Lung (tissue), 17 donors: ENCODE measurements at places on chromosomes 2 and 18. TPM values are rescaled to one million over a fixed set of nuclear protein-coding genes. Genes with fewer than 3 reads are reported as not detected.

DNA sequence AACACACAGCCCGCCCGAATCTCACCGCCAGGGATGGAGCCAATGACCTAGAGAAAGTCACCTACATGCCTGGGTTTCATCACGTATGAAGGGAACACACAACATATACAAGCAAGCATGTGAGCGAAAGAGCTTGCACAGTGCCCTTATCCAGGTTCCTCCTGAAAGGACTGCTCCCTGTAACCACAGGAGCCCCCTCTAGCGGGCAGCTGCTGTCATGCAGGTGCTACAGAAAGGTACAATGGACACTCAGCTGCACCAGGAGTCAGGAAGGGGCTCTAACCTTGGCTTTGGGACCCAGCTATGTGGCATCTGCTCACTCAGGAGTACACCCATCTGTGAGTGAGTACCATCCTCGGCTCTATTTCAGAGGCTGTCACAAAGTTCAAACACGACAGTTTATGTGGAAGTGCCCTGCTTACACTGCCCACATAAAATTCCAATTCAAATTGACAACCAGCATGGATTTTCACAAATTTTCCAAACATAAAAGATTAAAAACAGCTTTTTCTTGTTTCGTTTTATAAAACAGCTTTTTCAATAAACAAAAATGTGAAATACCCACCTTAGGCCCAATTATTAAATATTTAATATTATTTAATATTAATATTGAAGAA lies 3.5 kb downstream of the NDUFA10 start:
- no peak overlapping the region for H3K4me3 ChIP-seq
- no peak overlapping the region for H3K27ac ChIP-seq
- H3K36me3 ChIP-seq, result peaks cover 36% of the 10 kb centered on the region
- DNase-seq, result peak; percentile 52
- H3K27me3 ChIP-seq, result no peaks in the 10 kb centered on the region

GRCh38 chr2:120204022-120204405 lies 19.2 kb downstream of the TMEM185B start:
- no peaks in the 10 kb centered on the region for H3K4me1 ChIP-seq
- no peak overlapping the region for H3K4me3 ChIP-seq
- no peaks in the 10 kb centered on the region for H3K36me3 ChIP-seq
- no peaks in the 10 kb centered on the region for H3K27me3 ChIP-seq

GRCh38 chr2:149731079-149731478 lies 143.5 kb upstream of the MMADHC start:
- no peaks in the 10 kb centered on the region for H3K36me3 ChIP-seq
- peaks cover 9% of the 10 kb centered on the region for H3K4me1 ChIP-seq
- peak; percentile 91 for DNase-seq
- H3K27me3 ChIP-seq, result no peaks in the 10 kb centered on the region
- H3K4me3 ChIP-seq, result no peak overlapping the region

DNA sequence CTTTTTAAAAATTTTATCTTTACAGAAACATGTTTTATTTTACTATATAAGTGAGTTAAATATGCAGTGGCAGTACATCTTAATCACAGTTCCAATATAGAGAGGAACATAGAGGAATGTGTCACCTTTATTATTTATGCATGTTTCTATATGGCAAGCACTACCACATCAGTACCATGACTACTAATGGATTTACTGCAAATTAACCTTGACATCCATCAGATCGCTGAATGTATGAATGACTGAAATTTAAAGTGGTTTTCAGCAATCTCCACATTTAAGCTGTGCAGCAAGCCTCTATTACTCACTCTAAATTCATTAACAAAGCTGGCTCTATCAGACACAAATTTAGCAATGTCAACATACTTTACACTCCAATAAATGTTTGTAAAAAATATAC lies 790.6 kb downstream of the NRXN1 start:
- no peaks in the 10 kb centered on the region for H3K27me3 ChIP-seq
- H3K36me3 ChIP-seq, result no peaks in the 10 kb centered on the region
- no peak overlapping the region for H3K27ac ChIP-seq
- no peak for DNase-seq

GRCh38 chr2:58098254-58099095 lies 51.9 kb downstream of the VRK2 start:
- H3K27ac ChIP-seq, result no peak overlapping the region
- H3K4me3 ChIP-seq, result no peak overlapping the region
- H3K27me3 ChIP-seq, result no peaks in the 10 kb centered on the region

- H3K27me3 ChIP-seq, result no peaks in the 10 kb centered on the region
- H3K4me3 ChIP-seq, result no peak overlapping the region
- no peaks in the 10 kb centered on the region for H3K4me1 ChIP-seq
- H3K36me3 ChIP-seq, result no peaks in the 10 kb centered on the region
- no peak for DNase-seq
These were observed 92.6 kb upstream of the RAB12 start for GRCh38 chr18:8516371-8517250.

DNA sequence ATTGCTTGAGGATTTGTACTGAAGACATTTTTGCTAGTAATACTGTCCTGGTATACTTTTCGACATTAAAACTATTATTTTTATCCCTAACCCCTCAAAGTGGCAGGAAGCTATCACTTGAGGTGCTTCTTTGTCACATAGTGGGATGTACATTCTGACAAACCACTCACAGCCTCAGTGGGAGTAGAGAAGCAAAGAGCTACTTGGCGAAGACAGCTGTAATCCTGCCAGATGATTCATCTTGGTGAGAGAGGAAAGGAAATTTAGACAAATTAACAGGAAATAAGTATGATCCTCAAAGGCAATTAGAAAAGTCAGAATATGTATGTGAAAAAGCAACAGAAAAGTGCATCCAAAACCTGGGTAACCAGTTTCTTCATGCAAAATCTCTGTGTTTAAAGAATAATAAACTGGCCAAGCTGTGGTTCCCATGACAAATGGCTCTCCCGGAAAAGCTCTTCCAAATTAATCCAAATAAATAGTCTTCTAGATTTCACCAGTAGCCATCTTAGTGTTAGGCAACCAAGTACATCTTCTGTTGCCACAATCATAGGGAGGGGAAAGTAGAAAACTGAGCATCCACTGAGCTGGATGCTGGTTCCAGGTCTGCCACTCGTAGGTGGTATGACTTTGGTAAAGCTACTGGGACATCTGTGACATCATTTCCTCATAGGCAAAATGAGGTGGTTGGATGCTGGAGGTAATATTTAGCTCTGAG lies 308.0 kb upstream of the LYPD1 start:
- H3K4me3 ChIP-seq, result no peak overlapping the region
- no peaks in the 10 kb centered on the region for H3K27me3 ChIP-seq
- no peak overlapping the region for H3K27ac ChIP-seq
- no peaks in the 10 kb centered on the region for H3K36me3 ChIP-seq
- H3K4me1 ChIP-seq, result peaks cover 3% of the 10 kb centered on the region
- DNase-seq, result no peak

GRCh38 chr2:26913606-26913998 lies 56.8 kb upstream of the MAPRE3 start:
- no peaks in the 10 kb centered on the region for H3K36me3 ChIP-seq
- DNase-seq, result peak; percentile 51
- no peak overlapping the region for H3K4me3 ChIP-seq
- H3K4me1 ChIP-seq, result no peaks in the 10 kb centered on the region
- H3K27me3 ChIP-seq, result no peaks in the 10 kb centered on the region

- H3K27me3 ChIP-seq, result no peaks in the 10 kb centered on the region
- no peak overlapping the region for H3K4me3 ChIP-seq
- H3K27ac ChIP-seq, result no peak overlapping the region
- no peaks in the 10 kb centered on the region for H3K4me1 ChIP-seq
These were observed 62.9 kb downstream of the MTHFD2 start for GRCh38 chr2:74261204-74261864.

GRCh38 chr18:12637393-12637792 lies 20.5 kb downstream of the SPIRE1 start:
- peaks cover 6% of the 10 kb centered on the region for H3K4me1 ChIP-seq
- H3K36me3 ChIP-seq, result no peaks in the 10 kb centered on the region
- no peak overlapping the region for H3K4me3 ChIP-seq
- no peaks in the 10 kb centered on the region for H3K27me3 ChIP-seq

GRCh38 chr18:12085786-12086185 lies 7.9 kb upstream of the ANKRD62 start:
- DNase-seq, result no peak
- no peaks in the 10 kb centered on the region for H3K36me3 ChIP-seq

DNA sequence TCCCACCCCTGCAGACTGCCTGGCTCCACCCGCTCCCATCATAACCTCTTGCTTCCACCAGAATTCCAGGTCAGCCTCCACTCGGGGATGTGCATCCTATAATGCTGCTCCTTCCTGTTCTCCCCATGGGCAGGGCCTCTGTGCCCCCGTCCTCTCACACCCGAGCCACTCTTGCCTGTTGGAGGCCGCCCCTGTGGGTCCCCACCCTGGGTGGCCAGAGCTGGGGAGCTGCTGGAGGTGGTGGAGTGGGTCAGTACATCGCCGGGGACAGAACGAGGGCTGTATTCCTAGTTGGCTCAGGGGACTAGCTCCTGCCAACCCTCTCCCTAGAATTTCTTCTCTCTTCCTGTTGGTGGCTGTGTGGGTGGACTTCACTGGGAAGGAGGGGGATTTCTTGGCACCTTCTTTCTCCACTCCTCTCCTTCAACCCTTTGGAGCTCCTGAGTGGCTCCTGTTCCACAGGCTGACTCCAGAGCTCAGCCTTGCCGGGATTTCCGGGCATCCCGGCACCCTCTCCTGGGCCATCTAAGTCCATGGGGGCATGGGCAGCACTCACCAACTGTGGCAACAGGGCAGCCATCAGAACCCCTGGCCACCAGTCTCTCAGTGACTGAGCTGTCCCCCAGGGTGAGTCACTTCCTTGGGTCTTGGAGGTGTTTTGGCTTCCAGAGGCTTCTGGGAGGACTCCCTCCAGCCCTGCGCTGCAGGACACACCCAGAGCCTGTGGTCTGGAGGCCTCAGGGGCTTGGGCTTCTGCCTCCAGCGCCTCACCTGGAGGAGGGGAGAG lies 88.2 kb upstream of the MCFD2 start:
- DNase-seq, result no peak
- no peak overlapping the region for H3K27ac ChIP-seq
- peaks cover 15% of the 10 kb centered on the region for H3K36me3 ChIP-seq
- peaks cover 22% of the 10 kb centered on the region for H3K4me1 ChIP-seq

GRCh38 chr2:85088921-85089320 lies 44.3 kb upstream of the TCF7L1 start:
- DNase-seq, result no peak
- H3K27ac ChIP-seq, result no peak overlapping the region
- H3K27me3 ChIP-seq, result no peaks in the 10 kb centered on the region
- no peaks in the 10 kb centered on the region for H3K36me3 ChIP-seq
- H3K4me1 ChIP-seq, result no peaks in the 10 kb centered on the region

DNA sequence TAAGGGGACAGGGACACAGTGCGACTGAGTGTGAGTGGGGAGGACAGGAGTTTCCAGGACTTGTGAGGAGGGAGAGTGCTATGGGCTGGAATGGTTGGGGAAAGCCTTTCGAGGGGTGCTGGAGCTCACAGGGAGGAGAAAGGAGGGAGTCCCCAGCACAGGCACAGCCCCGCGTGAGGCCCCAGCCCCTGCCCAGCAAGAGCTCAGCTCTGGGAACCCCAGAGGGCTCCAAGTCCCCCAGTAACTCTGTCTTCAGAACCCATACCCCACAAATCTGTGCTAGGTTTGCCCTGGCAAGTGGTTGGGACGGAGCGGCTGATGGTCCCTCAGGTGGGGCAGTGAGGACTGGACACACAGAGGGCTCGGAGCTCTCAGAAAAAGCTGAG lies 75.4 kb downstream of the SFXN5 start:
- H3K4me1 ChIP-seq, result no peaks in the 10 kb centered on the region
- H3K27me3 ChIP-seq, result no peaks in the 10 kb centered on the region
- H3K27ac ChIP-seq, result no peak overlapping the region
- peaks cover 2% of the 10 kb centered on the region for H3K36me3 ChIP-seq
- H3K4me3 ChIP-seq, result no peak overlapping the region
- no peak for DNase-seq

Gene VIT
- total RNA-seq, result 0.94 TPM

Gene BMP10
- total RNA-seq, result 0.31 TPM

Gene EIF2AK2
- total RNA-seq, result 40.1 TPM
